ENCODE measurements at places on chromosomes 7 and 10.

DNA sequence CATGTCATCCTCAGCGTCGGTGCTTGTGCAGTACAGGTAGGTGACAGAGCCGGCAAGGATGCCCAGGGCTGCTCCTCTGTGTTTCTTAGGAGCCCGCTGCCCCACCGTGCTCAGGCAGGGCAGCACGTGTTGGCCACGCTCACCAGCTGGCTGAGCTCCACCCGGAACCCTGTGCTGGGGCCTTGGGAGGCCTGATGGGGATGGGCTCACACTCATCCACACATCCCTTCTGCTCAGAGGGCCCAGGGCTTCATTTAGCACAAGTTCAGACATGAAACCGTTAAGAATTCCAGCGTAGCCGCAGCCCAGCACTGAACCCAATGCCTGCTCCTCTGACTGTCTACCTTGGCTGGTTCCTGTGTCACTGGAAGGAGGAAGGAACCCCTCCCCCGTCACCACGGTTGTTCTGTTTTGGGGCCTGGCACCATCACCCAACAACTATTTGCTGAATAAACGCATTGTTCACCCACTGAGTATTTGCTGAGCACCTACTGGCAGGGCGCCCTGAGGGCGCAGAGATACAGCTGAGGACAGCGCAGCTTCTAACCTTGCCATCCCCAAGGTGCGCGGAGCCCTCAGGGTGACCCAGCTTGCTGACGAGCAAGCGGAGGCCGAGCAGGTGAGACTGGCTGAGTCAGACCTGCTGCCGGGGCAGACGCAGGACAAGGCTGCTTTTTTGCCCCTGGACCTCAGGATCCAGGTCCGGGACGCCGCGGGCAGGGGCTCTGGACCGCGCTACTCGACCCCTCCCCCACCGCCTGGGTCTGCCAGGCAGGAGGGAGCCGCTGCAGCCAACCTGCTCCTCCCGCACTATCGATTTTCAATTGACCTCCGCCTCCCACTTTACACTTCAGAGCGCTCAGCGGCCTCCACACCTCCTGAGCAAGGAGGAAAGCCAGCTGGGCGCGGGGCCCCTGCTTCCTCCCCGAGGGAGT is 50.6 kb upstream of the RET start:
- no peak for DNase-seq

- no peak for DNase-seq
Measured at GRCh38 chr7:17681965-17682364, 258.3 kb downstream of the SNX13 start.

DNA sequence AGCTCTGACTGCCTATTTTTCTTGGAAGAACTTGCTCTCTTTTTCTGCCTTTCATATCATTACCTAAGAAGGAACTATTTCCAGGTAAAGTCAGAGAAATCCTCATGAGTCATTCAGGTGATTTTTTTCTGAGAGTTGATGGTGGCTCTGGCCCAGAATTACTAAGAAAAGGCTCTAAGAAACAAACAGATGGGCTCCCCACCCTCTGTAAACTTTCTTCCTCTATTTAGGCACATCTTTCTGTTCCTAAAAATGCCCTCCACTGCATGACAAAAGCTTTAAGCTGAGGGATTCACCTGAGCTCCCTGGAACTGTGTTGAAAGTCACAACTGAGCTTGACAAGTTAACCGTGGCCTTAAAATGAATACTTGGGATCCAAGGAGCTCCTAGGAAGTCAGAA is 1.6 kb downstream of the OLAH start:
- DNase-seq = no peak

DNA sequence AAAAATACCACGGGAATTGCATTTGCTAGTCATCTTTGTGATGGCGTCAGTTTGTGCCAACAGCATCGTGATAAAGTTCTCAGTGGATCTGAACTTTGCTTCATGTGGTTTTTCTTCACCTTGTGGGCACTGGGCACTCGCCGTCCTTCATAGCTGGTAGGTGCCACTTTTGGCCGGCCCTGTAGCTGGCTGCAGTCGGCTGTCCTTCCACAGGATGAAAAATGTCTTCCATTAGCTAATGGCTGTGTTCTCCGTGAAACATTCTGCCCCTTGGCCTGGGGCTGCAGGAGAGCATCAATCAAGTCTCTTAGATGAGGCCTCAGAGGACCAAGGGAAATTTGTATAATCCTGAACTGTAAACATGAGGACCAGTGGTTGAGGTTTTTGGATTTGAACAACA is 145.3 kb downstream of the DYNC1I1 start:
- DNase-seq = no peak

DNA sequence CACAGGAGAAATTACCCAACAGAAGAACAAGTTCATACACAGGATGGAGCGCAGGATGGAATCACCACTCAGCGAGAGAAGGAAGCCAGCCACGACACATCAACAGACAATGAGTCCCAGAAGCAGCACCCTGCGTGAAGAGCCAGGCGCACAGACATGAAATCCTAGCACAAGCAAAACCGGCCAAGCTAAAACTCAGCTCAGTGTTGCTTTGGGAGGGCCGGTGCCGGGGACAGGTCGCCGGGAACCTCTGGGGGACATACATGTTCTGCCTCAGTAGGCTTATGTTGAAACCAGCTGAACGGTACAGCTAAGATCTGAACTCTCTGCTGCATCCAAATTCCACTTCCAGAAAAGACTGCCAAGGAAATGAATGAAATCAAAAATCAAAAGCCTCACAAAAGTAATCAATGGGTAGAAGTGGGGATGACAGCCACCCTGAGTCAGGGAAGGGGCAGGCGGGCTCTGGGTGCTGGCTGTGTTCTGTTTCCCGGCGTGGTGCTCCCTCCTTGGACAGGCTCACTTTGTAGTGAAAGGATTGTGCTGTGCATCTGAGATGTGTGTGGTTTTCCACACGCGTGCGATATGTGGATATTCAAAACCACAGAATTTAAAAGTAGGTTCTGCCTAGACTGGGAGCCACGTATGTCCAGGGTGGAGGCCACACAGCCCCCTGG is 114.7 kb downstream of the PDGFA start:
- no peak for DNase-seq

DNA sequence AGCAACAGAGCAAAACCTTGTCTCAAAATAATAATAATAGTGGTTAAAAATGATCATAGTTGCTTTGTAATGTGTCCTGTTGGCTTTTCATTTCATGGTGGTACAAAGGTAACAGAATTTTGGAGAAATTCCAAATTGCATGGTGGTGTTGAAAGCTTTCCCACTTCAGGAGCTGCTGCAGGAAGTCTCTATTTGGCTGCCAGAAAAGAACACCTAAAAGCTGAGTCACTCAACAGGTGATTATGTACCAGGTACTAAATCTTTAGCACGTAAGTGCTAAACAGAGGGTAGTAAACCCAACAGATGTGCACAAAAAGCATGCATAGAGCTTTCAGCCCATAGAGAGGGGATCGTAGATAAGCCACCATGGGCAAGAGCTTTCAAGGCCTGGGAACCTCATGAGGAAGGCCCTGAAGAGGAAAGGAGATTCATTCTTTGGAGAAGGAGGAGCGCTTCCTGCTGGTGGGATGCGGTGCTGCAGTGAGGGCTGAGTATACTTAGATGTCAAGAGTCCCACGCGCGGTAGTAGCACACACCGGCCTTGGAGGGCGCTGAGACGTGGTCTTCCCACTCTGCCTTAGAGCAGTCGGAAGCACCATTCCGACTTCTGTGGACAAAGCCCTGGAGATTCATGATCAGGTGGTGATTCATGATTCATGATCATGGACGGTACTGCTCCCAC is 118.7 kb downstream of the RALA start:
- peak; percentile 14 for DNase-seq

DNA sequence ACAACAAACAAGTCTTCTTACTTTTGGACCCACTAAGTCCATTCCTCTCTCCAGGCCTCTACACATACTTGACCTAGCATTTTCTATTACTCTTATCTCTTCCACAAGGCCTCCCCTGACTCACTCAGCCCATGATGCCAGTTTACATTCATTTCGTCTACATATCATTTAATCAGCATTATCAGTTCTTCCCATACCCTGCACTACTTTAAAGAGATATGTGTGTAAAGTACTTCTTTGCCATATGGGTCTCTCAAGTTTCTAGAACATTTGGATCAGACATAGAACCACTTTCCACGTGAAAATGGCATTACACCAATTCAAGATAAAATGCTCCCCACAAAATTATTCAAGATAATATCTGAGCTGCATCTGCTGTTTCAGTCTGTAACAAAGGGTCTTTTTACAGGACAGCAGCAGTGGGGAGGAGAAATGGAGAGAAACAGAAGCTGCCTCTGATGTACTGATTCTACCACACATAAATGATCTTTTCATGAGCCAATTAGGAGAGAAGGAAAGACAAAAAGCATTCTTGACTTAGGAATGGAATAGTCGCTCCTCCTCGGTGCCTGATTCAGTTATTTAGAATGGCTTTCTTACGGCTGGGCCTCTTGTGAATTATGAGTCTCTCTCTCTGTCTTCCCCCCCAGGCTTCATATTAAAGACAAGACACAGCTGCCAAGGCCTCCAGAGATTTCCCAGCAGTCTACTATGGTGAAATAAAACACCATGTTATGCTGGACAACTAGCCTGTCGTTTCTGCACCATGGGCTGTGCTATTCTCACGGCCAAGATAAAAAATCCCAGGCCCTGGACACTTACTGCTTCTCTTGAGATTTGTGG is 46.9 kb upstream of the SEPTIN7 start:
- DNase-seq = peak; percentile 69

GRCh38 chr10:126351021-126351420 is 37.3 kb downstream of the ADAM12 start:
- no peak for DNase-seq

DNA sequence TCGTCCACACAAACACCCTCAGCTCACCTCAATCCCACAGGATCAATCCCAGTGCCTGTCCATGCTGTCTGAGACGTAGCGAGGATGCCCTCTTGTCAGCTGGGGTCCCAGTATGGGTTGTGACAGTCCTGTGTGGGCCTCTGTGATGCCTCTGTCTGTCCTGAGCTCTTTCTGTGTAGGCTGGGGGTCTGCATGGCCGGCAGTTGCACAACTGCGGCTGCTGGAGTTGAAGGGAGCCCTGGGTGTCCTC is 12.4 kb downstream of the ANTXRL start:
- DNase-seq = no peak

DNA sequence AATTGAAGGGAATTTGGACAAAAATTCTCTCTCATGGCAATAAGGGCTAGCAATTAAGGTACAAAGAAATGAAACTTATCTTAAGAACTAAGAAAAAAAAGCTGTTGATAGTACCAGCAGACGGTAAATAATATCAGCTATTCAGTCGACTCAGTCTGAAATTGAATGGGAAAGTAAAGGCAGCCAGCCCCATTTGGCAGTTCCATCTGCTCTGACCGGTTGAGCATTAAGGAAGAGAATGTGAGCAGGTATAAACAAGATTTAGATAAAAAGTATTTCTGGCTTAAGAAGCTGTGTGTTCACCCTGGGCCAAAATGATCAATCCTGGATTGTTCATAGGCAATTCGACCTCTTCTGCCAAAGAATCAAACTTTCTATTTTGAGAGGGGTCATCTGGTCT is 154.6 kb upstream of the NPVF start:
- DNase-seq = no peak

- DNase-seq = no peak
Measured at GRCh38 chr7:50718876-50719275, 63.8 kb downstream of the GRB10 start.

DNA sequence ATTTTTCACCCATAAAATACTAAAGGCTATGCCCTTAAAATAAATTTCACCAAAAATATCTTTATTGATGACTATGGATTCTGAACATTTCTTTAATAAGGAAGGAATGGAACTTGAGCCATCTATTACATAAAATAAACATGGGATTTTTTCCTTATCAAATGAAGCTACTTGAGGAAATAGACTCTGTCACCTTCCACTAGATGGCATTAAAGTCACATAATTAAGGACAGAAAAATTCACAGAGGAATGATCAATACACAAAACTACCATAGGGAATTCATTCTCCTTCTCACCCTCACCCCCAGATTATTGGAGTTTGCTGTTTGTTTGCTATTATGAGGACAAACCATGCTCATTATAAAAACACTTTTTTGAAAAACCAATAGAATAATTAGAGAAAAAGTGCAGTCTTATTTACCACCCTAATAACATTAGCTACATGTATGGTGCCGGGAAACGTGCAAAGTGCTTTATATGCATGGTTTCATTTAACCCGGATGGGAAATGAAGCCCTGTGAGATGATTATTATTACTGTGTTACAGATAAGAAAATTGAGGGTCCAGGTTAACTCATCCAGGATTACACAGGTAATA is 21.1 kb upstream of the FOXI2 start:
- DNase-seq = no peak

Data from fibroblast of skin of abdomen (primary cell).